Putamen (tissue), 1 donor: ENCODE measurements at places on chromosomes 5 and 9.

- no peak for DNase-seq
Observed at GRCh38 chr9:104882566-104882965, 45.4 kb downstream of the ABCA1 start.

GRCh38 chr5:151293624-151294023 is 9.9 kb downstream of the SLC36A3 start:
- no peak for DNase-seq

GRCh38 chr5:81171769-81172168 is 61.4 kb upstream of the CKMT2 start:
- no peak for DNase-seq

- DNase-seq: peak; percentile 83
Observed at GRCh38 chr9:70480405-70480980, 66.0 kb upstream of the KLF9 start.
